ENCODE measurements at places on chromosomes 5 and 9.
A peak's percentile ranks its signal among the peaks of the same experiment; 100 is the strongest.

- DNase-seq: no peak
These were observed at the start of gene CCNJL for GRCh38 chr5:160312134-160312959. Gene CCNJL (minus strand): TSS chr5:160312564. CDS start chr5:160311923, 641 bp downstream.

GRCh38 chr5:161446655-161447054, 99.9 kb downstream of the GABRB2 start:
- DNase-seq: no peak

DNA sequence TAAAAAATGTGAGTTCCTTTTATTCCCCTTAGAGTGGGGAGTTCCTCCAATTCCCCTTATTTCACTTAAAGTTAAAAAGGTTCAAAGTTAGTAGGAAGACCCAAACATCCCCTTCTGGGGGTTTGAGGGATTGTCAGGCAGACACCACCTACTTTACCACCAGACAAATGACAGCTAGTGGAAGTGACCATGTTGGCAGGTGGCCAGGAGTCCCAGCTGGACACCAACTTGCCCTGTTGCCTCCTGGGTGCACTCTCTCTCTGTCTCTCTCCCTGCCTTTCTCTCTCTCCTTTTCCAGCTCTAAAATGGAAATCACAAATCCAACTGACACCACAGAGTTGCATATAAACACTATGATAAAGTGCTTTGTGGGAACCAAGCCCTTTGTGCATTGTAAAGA, 307.7 kb upstream of the TLE4 start:
- DNase-seq: no peak

DNA sequence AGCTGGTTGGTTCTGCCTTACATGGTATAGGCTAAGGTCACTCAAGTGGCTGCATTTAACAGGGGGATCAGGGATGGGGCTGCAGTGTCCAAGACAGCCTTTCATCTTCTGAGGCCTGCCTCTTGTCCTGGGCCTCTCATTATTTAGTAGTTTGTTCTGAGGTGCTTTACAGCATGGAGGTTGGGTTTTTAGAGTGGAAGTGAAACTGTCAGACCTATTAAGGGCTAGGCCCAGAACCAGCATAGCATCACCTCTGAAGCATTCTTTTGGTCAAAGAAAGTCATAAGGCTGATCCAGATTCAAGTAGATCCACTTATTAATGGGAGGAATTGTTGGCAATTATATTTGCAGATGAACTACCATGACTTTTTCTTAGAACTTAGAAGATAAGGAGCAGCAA, 146.0 kb upstream of the NMUR2 start:
- no peak for DNase-seq

- DNase-seq: no peak
These were observed 36.4 kb upstream of the DAPK1 start for GRCh38 chr9:87461256-87461655.

DNA sequence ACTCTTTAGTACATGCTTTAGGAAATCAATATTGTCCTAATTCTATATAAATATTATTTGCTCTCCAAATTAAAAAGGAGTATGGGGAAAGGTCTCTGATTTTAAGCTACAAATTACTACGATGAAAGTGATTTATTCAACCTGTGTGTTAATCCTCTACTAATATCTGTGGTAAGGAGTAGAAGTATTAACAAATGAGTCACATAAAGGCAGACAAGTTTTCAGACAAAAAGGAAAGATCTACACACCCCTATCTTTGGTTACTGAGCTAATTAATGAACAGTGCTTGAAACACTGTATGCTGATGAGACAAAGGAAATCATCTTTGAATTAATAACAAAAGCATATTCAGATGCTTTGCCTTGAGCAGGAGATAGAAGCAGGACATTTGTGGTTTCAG, 15.9 kb downstream of the LOX start:
- no peak for DNase-seq

GRCh38 chr9:78697618-78698017, 400.7 kb downstream of the PSAT1 start:
- no peak for DNase-seq

DNA sequence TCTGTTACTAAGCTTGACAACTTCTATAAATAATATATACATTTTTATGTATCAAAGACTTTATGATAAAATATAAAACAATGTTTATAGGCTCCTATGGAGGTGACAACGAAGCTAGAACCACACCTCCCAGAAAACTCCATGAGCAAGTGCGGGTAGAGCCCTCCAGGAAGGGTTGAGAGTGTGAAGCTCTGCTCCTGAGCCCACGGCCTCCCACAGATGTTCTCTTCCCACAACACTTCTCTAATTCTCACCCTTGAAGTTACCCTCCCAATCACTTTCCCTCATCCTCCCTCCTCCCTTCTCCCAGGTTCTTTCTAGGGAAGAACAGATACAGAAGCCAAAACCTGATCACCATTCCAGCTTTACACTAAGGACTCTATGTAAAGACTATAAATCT, 427.6 kb downstream of the SPOCK1 start:
- no peak for DNase-seq

DNA sequence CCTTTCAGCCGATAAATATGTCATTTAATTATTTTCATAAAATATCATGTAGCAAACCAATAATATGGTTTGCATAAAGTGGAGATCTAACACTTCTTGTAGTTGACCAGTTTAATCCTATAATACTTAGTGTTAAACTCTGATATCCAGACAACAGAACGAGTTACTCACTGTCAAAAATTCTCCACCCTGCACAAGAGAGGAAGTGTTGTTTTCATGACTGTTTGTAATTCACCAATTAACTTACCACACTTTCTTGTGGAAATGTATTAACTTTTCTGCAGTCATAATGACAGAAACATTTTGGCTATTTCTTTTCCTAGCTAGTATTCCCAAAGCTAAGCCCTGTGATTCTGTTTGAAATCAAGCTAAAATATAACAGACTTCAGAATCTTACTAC, 555.3 kb upstream of the FTMT start:
- no peak for DNase-seq

GRCh38 chr5:80037366-80037765, 2.2 kb downstream of the THBS4 start:
- no peak for DNase-seq

DNA sequence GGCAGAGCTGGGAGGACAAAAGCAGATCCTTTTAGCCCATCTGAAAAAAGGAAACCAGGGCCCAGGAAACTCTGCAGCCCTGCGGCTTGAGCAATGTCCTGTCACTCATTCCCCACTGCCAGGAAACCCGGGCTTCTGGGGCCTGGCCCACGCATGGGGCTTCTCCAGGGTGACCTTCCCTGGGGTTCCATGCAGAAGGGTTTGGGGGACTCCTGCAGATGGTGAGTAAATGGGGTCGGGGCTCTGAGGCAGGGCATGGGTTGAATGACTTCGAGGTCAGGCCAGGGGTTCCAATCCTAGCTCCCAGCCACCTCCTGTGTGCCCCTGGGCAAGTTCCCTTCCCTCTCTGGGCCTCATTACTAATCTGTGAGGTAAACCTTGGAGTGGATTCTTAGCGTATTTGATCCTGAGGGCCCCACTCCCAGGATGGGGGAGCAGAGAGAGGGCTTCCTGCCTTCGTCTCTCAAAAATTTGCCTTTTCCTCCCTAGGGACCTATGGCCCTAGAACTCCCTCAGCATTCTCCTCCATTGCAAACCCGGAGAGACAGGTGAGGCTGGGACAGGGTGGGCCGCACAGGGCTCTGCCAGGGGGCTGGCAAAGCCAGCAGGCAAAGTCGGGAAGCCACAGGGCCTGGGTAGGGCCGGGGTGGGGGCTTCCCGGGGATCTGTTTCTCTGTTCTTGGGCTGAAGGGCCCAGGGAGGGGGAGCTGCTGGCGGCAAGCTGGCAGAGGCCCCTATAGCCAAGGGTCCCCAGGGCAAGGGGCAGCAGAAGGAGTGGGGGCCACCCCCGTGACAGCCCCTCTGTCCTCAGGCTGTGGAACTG, 25.8 kb downstream of the ADGRD2 start:
- DNase-seq: no peak

- no peak for DNase-seq
These were observed 1.6 kb upstream of the THBS4 start for GRCh38 chr5:80033513-80033912.

DNA sequence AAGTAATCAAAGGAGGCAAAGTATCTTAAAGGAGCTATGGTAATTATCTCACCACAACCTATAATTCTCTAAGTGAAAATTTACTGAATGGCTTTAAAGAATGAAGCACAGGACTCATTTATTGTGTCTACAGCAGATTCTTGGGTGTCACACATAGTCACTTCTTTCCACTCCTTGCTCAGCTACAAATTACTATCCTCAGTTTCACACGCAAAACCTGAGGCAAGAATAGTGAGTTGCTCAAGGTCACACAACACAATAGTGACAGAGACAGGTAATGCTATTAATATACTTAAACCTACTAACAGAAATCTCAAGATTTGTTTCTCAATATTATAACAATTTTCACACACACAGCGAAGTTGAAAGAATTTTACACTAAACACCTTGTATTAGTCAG, 120.9 kb upstream of the STK32A start:
- no peak for DNase-seq

GRCh38 chr5:77326986-77327734, 116.7 kb downstream of the PDE8B start:
- no peak for DNase-seq

DNA sequence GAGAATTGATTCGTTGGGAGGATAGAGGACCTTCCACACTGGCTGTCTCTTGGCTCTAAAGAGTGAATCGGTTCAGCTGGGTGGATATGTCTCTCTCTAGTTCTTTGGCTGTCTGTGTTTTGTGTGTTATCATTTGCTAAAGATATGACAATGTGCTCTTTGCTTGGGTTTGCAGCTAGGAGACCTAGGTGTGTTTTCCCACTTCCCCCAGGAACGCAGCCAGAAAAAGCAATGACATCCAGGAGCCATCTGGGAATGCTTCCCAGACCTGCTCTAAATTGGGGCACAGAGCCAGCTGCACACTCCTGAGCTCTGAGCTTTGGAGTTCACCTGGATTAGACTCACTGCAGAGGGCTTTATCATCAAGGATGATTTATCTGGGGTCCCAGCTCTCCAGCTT, 12.8 kb upstream of the PDZD2 start:
- DNase-seq: no peak

DNA sequence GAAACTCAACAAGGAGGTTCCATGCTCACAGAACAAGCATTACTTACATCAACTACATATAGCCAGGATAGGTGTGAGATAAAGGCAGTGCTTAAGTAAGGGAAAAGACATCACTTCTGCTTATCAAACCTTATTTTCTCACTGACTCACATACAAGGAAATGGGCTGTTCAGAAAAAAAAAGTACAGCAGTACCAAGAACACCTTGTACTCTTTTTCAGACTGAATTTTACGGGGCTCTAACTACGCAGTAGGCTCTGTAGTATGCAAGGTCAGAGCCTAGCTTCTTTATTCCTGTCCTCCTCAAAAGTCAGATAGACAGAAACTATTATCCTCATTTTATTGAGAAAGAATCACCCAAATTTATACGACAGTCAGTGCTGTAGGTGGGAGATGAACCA, 5.8 kb downstream of the PSMB7 start:
- no peak for DNase-seq

GRCh38 chr9:111691672-111692329, 30.4 kb downstream of the GNG10 start:
- DNase-seq: no peak

GRCh38 chr9:79574136-79574535, 2.4 kb downstream of the TLE4 start:
- DNase-seq: no peak

GRCh38 chr5:161167016-161167767, 315.2 kb upstream of the ATP10B start:
- DNase-seq: no peak

DNA sequence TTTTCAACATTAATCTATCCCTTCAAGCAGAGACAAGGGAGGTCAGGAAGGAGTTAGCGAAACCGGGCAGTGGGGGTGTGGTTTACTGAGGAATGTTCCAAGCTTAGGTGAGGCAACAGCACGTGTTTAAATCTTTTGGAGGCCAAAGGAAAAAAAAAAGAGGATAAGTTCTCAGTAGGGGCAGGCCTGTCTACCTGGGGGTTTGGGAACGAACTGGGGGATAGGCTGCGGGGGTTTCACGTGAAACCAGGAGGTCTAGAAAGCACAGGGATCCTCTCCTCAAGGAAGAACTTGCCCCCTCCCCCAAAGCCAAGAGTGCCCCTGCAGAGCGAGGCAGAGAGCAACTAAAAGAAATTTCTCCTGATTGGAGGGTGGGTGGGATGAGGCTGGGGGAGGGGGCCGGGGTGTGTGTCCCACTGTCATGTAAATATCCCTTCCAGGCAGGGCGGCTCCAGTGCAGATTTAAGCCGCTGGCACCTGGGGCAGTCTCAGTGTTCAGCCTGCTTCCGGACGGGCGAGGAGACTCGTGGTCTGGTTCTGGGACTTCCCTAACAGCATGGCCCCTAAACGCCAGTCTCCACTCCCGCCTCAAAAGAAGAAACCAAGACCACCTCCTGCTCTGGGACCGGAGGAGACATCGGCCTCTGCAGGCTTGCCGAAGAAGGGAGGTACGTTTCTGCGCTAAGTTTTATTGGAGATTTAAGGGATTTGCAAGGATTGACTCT, 5.5 kb upstream of the SET start:
- DNase-seq: peak; percentile 80

DNA sequence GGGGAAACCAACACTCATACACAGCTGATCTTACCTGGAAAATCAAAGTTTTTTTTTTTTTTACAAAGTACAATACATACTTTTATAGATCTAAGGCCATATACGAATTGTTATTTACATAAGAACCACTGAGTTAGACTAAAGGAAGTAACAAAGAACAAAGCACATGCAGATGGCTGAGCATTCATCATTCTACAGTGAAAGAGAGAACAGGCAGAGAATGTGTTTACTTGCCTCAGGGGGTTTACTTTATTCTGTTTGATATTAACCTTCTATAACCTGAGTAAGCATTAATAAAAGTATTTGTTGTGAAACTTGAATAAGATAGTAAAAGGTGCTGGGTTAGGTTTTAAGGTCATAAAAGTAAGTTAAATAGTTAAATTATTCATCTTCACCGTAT, 54.7 kb downstream of the SLC38A9 start:
- peak; percentile 13 for DNase-seq

- DNase-seq: no peak
These were observed at the start of gene GRIA1 for GRCh38 chr5:153490118-153491037. Gene GRIA1 (plus strand): TSS chr5:153490670.

GRCh38 chr5:178113141-178113787, at the start of gene N4BP3:
Gene N4BP3 (plus strand): TSS chr5:178113532. CDS start chr5:178119584, 6,052 bp downstream.
- DNase-seq: no peak

DNA sequence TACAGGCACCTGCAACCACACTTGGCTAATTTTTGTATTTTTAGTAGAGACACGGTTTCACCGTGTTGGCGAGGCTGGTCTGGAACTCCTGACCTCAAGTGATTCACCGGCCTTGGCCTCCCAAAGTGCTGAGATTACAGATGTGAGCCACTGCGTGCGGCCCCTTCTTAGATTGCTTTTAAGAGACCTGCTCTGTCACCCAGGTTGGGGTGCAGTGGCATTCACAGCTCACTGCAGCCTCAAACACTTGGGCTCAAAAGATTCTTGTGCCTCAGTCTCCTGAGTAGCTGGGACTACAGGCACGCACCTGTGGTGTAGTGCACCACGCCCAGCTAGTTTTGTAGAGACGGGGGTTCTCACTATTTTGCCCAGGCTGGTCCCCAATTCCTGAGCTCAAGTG, 11.0 kb downstream of the HSPA9 start:
- DNase-seq: no peak

DNA sequence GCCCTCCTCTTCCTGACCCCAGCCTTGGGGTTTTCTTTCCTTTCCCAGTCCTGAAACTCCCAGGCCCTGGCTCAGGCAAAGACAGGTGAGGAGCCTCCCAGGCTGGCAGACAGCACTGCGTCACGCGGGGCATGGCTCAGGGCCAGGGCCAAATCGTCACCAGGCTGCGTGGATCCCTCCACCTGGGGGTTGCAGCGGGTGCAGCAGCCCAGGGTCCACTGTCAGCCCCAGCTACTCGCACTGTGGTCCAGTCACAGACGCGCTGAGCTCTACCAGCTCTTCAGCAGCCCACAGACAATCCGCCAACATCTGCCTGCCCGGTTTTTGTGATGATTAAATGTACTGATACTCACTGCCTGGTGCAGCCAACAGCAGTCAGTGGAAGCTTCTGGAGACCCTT, 12.1 kb downstream of the FAM78A start:
- DNase-seq: no peak
